Stimulated activated CD4-positive, alpha-beta T cell treated with anti-CD3 and anti-CD28 coated beads, Interleukin-1b, Interleukin-23, amount 100 ng/mL, for 1 hour (primary cell): ENCODE measurements at places on chromosomes 7 and 10.
A peak's percentile ranks its signal among the peaks of the same experiment; 100 is the strongest.

DNA sequence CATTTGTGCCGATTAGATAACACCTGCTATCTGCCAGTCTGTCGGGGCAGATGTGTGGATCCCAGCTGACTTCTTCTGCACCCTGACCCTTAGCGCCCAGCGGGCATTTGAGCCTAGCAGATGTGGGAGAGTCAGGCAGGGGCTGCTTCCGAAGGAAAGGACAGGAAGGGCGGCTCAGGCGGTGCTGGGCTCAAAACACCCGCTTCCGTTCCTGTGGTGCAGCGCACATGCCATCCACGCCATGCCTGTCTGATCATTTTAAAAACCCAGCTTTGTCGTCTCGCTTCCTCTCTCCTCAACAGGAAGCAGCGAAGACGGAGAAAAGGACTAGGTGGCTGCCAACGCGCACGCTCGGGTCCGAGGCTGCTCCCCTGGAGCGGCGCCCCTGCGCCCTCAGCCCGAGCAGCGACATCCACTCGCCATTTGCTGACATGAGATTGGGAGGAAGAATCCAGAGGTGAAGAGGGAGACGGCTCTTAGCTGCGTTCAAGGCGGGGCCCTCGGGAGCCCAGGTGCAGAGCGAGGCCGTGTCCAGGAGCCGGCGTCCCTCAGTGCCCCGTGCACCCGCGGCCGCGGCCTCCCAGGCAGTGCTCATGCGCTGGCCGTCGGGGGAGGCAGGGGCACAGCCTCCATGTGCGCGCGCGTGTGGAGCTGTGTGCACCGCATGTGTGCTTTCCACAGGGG, 5.9 kb upstream of the BHLHA15 start:
- no peak for DNase-seq

DNA sequence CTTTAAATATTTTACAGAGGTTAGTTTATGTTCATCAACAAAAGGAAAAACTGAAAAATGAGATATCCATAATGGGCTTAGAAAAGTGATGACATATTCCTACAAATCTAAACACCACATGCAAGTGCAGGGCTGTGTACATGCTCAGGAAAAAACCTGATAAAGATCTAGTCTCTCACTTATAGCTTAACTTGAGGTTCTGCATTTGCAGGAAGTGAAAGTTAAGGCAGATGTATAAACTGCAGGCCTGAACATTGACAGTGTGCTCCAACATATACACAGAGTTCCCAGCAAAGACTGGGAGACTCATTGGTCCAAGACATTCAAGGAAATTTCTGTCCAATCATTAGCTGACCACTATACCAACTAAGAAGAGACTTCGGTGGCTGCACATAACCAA, 63.8 kb upstream of the RET start:
- no peak for DNase-seq

- DNase-seq, result peak; percentile 11
These were observed 2.0 kb upstream of the SFTPA2 start for GRCh38 chr10:79562135-79562756.

- no peak for DNase-seq
These were observed at the start of gene UFSP1 for GRCh38 chr7:100888988-100889750. Gene UFSP1, minus strand, starts transcription at chr7:100889715. Its CDS starts 444 bp downstream, at chr7:100889271.

DNA sequence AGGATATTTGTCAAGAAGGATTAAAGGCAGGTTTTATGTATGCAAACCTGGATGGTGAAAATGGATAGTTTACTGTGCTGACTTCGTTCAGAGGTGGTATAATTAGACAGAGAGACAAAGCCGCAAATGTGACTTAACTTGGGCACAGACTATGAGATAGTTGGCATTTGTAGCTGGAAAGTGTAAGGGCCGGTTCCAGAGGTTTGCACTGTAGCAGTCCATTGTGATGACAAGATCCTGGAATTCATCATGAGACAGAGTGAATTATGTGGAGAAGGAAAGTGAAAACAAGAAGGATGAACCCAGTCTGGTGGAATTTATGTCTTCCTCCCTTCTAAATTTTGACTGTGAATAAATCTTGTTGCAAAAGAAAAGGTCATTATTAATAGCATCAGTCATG, 139.0 kb downstream of the CNTNAP2 start:
- no peak for DNase-seq

GRCh38 chr7:128955981-128956380, 18.3 kb downstream of the IRF5 start:
- no peak for DNase-seq

DNA sequence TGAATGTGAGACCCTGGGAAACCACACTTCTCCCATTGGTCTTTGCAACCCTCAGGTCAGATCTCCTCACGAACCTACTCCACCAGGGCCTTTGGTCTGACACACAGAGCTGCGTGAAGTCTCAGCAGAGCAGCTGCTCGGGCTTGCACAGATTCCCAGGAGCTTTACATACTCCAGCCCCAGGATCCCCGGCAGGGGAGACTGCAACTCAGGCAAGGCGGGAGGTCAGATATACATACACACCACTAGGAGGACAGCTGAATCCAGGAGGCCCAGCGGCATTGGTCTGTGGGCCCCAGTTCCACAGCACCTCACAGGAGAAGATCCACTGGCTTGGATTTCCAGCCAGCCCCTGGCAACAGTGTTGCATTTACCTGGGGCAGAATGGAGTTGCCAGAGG, 239.2 kb downstream of the GPAM start:
- DNase-seq, result no peak

DNA sequence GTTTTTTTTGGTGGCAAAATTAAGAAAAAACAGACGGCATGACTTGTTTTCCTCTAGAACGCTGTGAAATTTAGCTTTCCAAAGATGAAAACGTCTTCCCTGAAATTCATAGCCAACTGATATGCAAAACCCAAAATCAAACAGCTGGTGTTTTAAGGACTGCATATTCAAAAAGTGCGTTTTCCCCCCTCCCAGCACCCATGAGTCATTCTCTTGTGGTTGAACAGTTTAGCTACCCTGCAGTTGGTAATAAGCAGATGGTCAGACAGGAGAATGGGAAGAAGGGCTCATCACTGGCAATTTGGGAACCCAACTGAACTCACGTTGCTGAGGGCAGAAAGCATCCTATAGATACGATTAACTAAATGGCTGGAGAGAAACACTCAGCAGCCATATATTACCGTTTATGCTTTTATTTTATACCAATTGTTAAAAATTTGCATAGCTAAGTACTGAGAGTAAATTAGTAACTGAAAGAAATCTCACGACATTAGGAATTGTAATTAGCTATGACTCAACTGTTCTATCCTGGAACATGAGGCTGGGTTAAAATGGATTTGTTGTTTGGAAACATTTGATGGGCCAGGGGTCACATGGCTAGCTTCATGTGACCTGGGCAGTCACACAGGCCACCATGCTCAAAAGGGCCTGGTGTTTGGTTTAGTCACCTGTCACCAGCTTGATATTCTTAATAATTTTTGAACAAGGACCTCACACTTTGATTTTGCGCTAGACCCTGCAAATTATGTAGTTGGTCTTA, 343.1 kb downstream of the PHTF2 start:
- no peak for DNase-seq

DNA sequence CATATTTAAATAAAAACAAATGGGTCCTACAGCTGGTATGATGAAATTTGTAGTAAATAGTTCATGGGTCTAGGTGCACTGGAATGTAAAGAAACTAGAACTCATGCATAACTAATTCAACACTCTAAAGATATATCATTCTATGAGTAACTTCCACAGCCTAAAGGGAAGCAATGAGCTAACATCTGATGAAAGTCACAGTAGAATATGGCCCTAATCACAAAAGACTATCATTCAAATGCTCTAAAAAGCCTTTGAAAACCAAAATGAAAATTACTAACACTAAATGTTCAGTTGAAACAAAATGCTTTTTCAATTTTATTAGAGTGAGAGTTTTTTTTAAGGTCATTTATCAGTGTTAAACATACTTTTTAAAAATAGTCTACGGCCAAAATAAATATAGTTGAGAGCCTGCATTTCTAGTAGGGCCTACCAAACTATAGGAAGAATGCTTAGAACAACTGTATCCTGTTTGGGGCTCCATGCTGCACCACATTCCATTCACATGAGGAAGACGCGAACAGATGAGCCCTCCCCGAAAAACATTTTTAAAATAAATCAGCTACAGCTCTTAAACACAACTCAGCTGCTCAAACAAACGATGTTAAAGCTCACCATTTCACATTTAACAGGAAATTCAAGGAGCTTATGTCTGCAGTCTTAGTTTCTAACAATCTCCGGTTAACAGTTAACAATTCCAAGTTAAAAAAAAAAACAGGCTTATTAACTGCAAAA, 134.5 kb downstream of the NRBF2 start:
- no peak for DNase-seq

- DNase-seq, result peak; percentile 46
These were observed 98.0 kb upstream of the ANLN start for GRCh38 chr7:36291387-36292316.

GRCh38 chr7:93856323-93856722, 34.2 kb downstream of the TFPI2 start:
- DNase-seq, result no peak

GRCh38 chr7:55260171-55260570, 105.0 kb upstream of the LANCL2 start:
- DNase-seq, result no peak

DNA sequence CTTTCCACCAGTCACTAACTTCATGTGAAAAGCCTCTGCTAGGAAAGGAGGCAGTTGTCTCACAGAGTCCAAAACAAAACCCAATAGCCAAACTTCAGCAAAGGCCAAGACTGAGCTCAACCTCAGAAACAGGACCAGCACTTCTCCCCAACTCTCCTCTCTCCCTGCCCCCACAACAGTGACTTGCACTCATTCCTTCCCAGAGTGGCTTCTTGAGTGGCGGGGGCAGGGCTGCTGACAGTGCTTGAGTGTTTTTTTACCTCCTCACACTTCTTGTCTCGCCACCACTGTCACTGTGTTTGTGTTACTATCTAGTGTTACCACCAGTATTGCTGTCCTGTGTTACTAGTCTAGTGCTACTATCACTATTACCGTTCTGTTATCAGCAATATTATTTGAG, 206.8 kb downstream of the KLF6 start:
- no peak for DNase-seq

- no peak for DNase-seq
These were observed 997.0 kb downstream of the GATA3 start for GRCh38 chr10:9051328-9051974.

DNA sequence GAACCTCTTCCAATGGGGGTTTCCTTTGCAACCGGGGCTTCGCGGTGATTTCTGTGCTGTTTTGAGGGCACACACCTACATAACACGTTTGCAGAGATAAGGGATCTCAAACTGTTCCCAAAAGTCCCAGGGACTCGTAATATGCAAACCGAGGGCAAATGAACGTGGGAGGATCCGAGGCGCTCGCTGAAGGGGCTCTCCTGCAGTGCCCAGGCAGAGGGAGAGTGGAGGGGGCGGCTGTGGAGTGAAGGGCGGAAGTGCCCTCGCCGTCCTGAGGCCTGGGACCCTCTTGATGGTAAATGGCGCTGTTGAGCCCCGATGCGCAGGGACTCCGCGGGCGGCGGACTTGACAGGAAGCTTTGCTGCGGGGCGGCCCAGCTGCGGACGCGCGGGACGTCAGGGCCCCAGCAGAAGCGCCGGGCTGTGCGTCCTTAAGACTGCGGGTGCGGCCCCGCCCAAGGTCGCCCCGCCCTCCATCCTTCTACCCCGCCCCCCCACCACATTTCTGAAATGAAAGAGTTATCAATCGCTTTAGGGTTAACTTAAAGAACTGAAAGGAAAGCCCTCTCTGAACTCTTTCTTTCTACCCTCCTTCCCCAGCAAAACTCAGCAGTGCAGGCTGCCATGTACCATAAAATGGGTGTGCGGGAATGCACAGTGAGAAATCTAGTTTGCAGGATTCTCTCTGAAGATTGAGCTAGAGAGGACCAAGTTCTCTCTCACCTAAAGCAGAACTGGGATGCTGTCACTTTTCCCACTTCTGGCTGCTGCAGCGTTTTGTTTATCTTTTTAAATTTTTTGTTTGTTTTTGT, 151.8 kb upstream of the YAE1 start:
- no peak for DNase-seq

DNA sequence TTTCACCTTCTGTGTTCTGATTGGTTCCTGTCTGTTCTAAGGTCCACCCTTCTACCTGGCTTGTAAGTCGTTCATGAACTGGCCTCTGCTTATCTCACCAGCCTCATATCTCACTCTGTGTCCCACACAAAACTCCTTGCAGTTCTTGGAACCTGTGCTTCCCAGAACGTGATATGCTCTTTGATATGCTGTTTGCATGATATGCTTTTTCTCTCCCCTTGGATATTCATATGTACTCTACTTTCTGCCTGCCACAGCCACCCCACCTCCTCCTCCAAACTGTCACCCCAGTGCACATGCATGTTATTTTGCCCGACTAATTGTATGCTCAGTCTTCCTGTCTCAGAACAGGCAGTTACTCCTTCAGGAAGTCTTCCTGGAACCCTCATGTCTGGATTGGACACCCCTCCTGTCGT, 1.9 kb upstream of the ITPRIP start:
- no peak for DNase-seq

DNA sequence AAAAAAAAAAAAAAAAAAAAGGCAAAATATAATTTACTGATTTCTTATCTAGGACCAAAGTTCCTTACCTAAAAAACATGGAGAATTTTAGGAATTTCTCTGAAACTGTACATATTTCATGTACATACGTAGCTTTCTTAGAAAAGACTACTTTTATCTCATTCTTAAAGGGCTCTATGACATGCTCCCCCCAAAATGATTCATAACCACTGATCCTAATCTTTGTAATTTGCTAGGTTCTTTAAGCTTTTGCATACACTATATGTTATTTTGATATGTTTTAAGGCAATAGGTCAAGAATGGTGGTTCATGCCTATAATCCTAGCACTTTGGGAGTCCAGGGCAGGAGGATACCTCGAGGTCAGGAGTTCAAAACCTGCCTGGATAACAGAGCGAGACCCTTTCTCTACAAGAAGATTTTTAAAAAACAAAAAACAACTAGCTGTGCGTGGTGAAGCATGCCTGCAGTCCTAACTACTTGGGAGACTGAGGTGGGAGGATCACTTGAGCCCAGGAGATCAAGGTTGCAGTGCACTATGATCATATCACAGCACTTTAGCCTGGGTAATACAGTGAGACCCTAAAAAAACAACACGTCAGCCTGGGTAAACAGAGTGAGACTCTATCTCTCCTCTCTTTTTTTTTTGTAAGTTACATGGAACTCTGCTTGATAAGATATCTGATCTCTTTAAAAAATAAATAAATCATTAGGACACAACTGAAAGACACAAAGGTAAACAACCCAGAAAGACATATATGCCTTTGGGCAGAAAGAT, 54.8 kb downstream of the ATAD1 start:
- no peak for DNase-seq

- DNase-seq, result no peak
These were observed 38.0 kb upstream of the TARP start for GRCh38 chr7:38311329-38311937.

DNA sequence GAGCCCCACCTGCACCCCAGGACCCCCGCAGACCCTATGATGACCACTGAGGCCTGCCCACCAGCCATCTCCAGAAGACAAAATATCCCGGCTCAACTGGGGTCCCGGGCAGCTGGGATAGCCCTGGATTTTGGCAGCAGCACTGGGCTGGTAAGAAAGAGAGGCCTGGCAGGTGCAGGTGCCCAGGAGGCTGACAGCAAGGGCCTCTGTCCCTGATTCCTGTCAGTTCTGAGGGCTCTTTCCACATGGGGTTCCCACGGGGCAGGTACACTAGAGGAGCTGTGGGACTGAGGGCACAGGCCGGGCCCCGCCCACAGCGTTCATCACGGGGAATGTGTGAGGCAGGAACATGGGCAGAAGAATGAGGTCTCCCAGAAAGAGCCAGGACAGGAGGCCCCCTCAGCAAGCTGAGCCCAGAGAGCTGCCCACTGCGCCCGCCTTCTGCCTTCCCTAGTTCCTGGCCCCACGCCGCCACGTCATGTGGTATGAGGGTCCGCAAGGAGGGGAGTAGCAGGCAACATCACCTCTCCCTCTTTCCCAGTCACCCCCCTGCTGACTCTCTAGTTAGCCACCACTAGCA, 12.8 kb upstream of the NDST2 start:
- DNase-seq, result no peak
